ENCODE measurements at places on chromosomes 6 and 20.

GRCh38 chr6:45815466-45816125, 200.1 kb downstream of the CLIC5 start:
- DNase-seq = no peak

- DNase-seq = no peak
Measured at GRCh38 chr6:33716890-33717632, 5.6 kb upstream of the UQCC2 start.

DNA sequence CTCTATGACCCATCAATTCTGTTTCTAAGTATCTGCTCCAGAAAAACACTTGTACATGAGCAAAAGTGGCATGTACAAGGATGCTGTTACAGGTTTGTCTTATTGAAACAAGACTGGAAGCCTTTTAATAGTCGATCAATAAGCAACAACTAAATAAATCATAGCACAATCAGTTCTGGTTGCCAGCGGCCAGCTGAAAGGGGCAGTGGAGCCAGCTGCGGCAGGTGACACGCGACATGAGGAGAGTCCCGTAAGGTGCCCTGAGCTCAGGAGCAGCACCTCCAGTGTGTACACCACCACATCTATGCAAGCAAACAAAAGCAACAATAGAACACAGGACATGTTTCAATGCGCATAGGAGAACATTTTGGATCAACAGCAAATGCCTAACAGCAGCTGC, 20.7 kb upstream of the NNAT start:
- DNase-seq = no peak

DNA sequence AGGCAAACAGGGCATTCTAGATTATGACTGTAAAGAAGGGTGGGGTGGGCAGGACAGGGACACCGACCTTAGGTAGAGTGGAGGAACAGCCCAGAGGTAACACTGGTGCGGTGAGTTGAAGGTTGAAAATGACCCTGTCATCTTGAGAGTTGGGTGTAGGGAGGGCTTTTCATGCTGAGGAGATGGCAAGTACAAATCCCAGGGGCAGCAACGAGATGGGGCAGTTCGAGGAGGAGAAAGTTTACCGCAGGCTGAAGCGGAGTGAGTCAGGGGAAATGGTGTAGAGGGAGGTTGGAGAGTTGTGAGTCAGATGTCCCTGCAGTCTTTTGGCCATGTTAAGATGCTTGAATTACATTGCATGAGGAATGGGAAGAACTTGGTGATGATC, 101.1 kb downstream of the HIVEP1 start:
- no peak for DNase-seq

DNA sequence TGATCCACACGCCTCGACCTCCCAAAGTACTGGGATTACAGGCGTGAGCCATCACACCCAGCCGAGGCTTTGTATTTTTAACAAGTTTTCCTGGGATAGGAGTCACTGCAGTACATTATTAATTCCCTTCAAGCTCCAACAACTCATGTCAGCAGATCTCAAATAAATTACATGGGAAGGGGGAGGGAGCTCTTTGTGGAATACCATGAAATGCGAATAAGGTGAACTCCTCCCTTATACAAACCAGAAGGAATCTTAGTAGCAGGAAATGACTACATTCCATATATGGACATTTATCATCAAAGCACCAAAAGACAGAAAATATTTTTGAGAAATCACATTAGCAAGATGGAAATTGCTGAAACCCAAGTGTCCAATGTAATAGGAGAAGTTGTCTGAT, 2.9 kb downstream of the GSS start:
- DNase-seq = no peak

GRCh38 chr6:79146421-79146820, 68.4 kb upstream of the PHIP start:
- DNase-seq = no peak

GRCh38 chr6:117409420-117409819, 16.3 kb downstream of the ROS1 start:
- DNase-seq = no peak

- DNase-seq = no peak
Measured at GRCh38 chr6:80094017-80094416, 12.5 kb upstream of the BCKDHB start.

- no peak for DNase-seq
Measured at GRCh38 chr6:111411978-111412566, 70.9 kb downstream of the REV3L start.

GRCh38 chr6:89642956-89643355, 4.4 kb upstream of the LYRM2 start:
- DNase-seq = no peak

- no peak for DNase-seq
Measured at GRCh38 chr20:7716286-7716972, 223.8 kb downstream of the HAO1 start.

GRCh38 chr20:11047559-11047958, 373.8 kb upstream of the JAG1 start:
- no peak for DNase-seq

GRCh38 chr6:137878486-137879285, 11.6 kb downstream of the TNFAIP3 start:
- no peak for DNase-seq

GRCh38 chr20:1003920-1004697, 2.0 kb upstream of the RSPO4 start:
- DNase-seq = no peak

DNA sequence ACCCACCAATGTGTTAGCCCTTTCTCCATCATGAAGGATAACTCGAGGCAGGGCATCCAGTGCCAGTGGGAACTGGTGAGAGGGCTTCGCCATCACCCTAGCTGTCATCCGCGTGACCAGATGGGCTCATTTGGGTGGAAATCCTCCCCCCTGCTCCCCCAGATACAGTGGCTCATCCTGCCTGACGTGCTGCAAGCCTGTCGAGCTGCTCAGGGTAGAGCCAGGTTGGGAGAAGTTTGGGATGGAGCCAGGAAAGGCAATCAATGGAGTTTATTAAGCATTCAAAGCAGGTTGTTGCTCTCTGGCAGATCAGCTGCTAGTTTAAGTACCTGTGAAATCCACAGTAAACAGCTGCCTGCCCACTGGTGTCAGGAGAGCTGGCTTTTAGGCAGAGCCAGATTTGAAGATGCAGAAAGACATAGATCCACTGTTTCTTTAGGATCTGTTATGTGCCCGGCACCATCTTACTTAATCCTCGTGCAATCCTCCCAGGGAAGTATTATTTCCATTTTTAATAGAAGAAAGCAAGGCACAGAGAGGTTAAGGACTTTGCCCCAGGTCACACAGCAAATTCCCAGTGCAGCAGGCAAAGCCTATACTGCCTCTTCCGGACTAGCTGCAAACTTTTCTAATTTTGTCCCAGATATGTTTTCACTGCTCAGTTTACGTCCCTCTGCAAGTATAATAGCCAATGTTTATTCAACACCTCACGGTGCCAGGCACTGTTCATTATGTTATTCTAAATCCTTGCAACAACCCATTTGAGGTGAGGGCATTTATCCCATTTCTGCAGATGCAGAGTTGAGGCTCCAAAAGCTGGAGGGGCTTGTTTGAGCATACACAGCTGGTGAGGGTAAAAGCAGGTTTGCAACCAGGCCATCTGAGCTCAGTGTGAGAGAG, 54.1 kb upstream of the KCNG1 start:
- no peak for DNase-seq

DNA sequence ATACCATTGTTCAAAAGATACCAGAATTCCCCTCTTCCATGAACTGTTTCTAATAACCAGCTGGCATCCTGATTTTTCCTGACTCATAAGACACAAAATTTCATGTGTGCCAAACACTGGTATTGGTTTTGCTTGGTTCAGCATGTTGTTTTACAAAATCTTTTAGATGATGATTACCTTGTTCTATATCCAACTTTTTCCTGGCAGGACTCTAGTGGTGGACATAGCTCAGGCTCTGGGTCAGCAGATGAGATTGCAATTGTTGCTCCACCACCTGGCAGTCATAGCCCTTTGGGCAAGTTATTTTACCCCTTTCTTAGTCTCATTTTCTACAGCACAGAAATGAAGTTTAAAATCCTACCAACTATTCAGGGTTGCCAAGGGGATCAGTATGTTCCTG, 6.2 kb downstream of the TRIM38 start:
- DNase-seq = no peak

GRCh38 chr6:69763763-69764162, 33.0 kb downstream of the LMBRD1 start:
- DNase-seq = no peak

DNA sequence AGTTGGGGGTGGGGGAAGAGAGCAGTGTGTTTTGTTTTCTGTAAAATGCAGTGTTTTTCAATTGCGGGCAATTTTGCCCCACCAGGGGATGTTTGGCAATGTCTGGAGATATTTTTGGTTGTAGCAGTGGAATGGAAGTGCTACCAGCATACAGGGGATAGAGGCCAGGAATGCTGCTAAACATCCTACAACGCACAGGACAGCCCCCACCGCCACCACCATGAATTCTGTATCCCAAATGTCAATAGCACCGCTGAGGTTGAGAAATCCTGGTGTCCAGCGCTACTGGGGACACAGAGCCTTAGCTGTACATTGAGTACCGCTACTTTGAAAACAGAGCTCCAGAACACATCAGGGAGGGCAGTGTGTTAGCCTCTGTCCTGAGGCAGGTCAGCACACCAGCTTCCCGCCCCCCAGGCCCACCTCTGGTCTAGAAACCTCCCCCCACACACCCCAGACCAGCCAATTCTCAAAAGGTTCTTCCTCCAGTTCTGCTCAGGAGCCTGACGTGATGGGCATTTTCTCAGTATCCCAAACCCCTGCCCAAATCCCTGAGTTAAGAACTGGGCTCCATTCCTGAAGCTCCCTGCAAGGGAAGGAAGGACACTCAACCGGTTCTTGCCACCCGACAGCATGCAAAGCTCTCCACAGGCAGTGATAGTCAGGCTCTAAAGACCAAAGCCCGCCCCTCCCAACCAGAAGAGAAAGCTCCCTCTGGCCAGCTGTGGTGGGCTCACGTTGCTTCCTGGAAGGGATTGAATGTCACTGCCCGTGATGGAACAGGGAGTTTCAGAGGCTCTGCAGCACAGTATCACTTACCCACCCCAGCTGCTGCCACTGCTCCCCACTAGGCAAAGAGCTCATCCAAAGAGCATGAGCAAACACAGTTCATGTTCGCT, 321.5 kb upstream of the JARID2 start:
- DNase-seq = no peak

DNA sequence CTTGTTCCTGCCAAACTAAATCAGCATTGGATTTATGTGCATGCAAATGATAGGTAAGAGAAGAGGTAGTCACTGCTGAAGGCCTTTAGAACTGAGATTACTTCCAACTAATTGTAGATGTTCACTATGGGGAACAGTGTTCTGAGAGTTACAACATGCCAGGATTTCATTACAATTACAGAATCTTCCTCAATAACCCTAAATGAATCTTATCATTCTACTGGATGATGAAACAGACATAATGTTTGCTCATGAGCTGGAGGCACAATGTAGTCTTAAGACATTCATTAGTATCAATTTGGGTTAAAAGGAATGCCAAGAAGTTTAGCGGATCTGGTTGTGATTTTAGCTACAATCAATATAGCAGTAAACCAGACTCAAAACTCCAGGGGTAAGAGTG, 248.9 kb upstream of the THEMIS start:
- no peak for DNase-seq

DNA sequence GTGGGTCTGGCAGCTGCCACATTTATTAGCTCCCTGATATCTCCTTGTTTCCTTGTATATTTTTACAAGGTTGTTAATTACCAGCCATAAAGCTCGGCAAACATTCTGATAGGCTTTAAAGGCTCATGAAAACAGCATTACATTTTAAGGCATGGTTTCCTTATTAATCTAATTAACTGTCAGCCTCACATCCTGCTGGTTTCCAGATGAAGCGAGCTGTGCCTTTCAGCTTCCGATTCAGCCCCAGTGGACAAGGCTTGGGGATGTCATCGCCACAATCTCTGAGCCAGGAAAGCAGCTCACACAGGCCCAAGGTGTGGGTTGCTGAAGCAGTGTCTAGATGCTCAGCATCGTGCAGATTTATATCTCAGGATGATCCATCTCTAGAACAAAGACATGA, 66.0 kb upstream of the RALY start:
- no peak for DNase-seq
